ENCODE measurements at places on chromosomes 7 and 10.

DNA sequence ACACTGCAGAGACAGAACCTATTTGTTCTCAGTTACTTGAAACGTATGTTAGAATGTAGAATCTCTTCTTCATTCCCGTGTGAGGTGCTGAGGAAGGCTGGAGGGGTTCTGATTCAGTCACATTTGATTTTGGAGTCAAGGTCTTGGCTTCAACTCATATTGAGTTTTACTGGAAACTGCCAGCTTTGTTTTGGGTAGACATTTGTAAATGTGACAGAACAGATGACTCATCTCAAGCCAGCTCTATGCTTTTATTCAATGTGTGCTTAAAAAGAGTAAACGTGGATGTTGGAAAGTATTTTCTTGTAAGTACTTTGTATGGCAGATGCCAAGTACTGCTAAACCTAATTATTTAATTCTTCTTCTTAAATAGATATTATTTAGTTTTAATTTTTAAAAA is 780.8 kb upstream of the C7orf33 start:
- no peak for DNase-seq

- no peak for DNase-seq
Measured at GRCh38 chr7:23377134-23377533, 78.0 kb downstream of the MALSU1 start.

GRCh38 chr10:110137142-110137545 is 70.3 kb upstream of the MXI1 start:
- DNase-seq = peak; percentile 21

DNA sequence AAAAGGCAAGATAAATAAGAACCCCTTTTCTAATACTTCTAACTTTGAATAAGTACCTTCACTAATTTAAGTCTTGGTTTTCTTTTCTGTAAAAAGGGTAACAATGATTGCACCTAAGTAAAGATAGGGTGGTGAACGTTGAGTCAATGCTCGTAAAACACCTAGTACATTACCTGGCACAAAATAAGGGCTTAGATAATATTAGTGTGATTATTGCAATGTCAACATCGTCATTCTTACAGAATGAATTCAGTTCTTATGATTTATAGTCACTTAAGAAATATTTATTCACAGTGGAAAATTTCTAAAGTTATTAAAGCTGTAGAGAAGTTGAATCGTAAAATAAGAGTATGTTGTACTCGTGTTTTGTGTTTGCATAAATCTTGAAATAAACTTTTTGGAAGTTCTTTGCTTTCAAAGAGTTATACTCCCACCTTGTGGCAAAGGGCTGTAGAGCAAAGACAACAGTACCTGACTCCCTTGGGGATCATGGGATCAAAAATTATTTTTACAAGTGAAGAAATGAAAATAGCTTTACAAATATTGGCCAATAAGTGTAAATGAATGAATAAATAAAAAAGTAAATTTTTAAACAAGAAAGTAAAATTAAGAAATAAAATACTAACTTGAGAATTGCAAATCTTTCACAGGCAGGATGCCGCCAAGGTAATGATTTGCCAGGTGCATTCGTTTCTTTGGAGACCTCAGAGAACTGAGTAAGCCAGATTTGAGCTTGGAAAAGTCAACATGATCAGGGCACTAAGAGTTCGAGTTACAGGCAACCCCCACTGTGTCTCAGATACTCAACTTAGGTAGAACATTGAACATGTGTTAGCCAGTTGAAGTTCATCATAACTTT is 285.8 kb upstream of the CACNA2D1 start:
- DNase-seq = no peak

DNA sequence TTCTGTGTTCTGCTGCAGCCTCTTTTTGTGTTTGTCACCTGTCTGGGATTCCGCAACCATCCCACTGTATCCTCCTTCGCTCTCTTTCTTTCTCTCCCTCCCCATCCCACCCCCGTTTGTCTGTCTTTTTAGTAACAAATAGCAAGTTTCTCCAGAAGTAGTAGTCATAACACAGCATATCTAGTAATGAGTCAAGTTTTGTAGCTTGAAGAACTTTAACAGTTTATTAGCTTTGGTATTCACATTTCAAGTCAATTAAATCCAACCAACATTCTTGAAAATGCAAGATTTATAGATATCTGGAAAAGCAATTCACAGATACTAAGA is 154.1 kb upstream of the MTPN start:
- no peak for DNase-seq

- peak; percentile 11 for DNase-seq
Measured at GRCh38 chr7:129824291-129825208, 128.2 kb downstream of the UBE2H start.

DNA sequence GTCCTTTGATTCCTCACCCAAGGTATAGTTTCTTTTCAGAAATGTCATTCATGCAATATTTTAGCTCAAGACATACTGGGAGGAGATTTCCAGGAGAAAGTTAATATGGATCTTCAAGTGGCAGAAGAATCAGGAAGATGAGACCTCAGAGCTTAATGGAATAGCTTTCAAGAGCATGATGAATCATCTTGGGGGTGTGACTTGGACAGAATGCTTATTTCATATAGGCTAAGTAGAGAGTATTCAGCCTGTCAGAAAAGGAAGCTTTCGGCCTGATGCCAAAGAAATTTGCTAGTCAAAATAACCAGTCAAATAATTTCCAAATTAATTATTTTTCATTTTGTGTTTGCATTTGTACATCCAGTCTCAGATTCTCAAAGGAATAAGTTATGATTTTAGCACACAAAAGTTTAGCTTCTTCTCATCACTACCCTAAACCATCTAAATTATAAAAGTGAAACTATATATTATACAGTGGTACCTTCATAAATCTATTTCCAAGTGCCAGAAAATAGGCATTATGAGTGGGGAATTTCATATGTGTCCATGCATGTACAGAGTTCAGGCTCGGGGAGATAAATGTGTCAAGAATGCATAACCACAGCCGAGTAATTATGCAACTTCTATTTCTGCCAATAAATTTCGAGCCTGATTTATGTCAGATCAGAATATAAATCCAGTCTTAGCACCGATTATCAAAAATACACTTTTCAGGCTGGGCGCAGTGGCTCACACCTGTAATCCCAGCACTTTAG is 27.3 kb upstream of the CALD1 start:
- no peak for DNase-seq

DNA sequence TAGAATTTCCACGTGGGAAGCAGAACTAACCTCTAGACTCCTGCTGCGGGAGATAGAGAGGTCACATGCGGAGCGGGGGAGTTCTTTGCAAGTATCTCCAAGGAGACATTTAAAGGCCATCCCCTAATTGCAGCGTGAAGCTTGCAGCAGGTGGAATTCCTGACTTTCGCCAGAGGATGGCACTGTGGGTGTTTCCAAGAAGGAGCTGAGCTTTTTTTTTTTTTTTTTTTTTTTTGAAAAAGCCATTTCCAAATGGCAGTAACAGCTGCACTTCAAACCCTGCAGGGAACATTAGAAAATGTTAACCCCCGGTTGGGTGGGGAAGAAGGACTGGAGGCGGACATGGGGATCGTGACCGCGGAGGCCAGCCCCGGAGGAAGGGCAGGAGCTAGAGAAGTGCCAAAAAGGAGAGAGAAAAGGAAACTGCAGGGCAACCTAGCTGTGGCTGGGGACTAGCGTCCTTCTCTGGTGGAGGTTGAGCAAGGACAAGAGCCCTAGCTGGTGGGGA is 487.7 kb downstream of the TYW1 start:
- DNase-seq = no peak

- DNase-seq = no peak
Measured at GRCh38 chr10:103637927-103638557, 144.5 kb downstream of the NEURL1 start.

DNA sequence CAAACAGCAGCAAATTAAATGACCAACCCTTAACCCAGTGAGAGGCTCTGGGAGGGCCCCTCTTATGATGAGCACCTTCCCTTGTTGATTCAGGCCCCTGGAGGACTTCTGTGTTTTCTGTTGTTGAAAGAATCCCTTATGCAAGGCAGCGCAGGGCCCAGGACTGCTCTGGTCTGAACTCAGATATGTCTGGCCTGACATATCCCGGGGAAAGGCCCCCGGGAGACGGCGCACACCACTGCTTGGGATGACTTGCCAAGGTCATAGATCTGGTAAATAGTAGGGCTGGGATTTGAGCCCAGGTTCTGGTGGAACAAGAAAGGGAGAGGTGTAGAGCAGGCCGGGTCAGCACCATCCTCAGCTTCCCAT is 124.0 kb downstream of the AOAH start:
- DNase-seq = no peak

DNA sequence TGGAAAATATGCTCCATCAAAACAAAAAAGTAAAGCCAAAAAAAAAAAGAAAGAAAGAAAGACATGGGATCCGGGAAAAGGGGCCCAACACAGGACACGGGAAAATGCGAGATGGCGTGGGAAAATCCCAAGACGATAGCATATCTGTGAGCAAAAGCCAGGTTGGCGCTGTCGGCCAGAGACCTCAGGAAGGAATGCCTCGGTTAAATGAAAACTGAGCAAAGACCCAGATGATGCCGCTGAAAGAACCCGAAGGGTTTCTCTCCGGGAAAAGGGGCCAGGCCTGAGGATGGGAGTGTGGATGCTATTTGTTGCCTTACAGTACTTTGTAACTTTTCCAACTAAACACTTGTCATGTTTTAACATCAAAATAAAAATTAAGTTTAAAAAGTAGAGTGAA is 49.5 kb upstream of the PPP2R2D start:
- DNase-seq = no peak

GRCh38 chr10:58776568-58777318 is 264.1 kb downstream of the BICC1 start:
- DNase-seq = no peak

GRCh38 chr10:81036257-81036656 is 498.6 kb downstream of the SH2D4B start:
- DNase-seq = no peak

GRCh38 chr7:122040147-122040546 is 103.9 kb downstream of the AASS start:
- DNase-seq = no peak

DNA sequence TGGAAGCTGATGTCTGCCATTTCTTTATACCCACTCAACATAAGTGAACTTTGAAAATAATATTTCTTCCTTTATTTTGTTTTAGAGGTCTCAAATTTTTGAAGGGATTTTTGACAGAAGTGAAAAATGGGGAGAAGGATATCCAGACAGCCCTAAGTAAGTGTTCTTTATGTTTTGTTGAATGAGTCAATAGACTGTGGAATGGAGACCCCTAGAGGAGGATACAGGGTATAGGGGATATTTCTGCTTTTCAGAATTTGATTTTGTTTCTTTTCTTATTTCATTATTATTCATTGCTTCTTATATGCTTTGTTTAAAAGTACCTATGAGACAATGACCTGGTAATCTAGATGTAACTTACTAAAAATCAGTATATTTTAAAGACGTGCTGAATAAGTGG is 34.4 kb downstream of the PLEKHA8 start:
- no peak for DNase-seq

- DNase-seq = no peak
Measured at GRCh38 chr7:111175908-111176441, 85.0 kb downstream of the LRRN3 start.

DNA sequence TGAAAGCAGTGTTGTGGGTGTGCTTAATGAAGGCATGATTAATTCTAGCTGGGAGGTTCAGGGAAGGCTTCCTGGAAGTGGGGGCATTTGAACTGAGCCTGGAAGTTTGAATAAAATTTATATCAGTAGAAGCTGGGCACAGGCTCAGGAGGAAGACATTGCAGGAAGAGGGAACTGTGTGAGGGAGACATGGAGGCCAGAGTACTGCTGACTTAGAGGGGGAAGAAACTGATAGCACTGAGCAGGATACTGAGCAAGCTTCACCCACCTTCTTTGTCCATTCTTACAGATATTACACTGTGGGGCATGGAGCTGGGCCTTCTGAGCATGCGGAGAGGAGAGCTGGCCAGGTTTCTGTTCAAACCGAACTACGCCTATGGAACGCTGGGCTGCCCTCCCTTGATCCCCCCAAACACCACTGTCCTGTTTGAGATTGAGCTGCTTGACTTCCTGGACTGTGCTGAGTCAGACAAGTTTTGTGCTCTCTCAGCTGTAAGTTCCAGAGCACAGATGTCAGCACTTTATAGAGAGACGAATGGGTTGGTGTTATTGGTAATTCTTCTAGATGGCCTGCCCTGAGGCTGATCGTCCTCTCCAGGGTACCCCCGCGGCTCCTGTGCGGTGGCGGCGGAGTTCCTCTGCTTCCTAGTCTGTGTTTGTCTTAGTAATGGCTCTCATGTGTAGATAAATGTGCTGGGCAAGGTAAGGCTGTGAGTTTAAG is 2.1 kb downstream of the FKBP6 start:
- no peak for DNase-seq

DNA sequence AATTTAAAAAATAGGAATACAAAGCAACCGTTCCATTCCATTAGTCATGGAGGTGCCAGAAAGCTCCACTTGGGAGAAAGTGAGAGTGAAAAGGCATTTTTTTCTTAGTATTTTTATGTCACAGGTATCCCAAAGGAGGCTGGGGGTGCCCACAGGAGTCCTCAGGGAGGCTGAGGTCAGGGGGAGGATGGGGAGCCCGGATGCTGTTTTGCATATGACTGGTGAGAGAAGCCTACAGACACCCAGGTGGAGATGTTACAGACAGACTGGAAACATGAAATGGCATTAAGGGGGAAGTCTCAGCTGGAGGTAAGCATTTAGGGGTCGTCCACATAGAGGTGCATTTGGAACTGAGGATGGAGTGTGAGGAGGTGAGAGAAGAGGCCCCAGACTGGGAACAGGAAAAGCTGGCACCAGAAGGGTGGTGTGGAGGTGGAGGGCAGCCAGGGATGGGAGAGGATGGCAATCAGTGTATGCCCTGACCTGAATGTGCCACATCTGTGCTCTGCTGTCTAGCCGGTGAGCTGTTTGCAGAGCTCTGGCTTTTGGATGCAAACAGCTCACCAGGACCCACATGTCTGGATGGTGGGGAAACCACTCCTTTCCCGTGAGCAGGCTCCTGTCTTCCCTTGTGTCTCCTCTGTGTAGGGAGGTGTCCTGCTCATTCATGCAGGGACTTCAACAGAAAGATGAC is 101.1 kb downstream of the RAMP3 start:
- no peak for DNase-seq

GRCh38 chr7:92632791-92633190 is 42.6 kb upstream of the FAM133B start:
- DNase-seq = no peak

GRCh38 chr10:119283818-119284217 is 76.4 kb downstream of the GRK5 start:
- no peak for DNase-seq

Data from activated CD4-positive, alpha-beta T cell treated with anti-CD3 and anti-CD28 coated beads, Interleukin-2, amount 50 U/mL, for 24 hours (primary cell).